ENCODE measurements at places on chromosomes 12 and 14.

DNA sequence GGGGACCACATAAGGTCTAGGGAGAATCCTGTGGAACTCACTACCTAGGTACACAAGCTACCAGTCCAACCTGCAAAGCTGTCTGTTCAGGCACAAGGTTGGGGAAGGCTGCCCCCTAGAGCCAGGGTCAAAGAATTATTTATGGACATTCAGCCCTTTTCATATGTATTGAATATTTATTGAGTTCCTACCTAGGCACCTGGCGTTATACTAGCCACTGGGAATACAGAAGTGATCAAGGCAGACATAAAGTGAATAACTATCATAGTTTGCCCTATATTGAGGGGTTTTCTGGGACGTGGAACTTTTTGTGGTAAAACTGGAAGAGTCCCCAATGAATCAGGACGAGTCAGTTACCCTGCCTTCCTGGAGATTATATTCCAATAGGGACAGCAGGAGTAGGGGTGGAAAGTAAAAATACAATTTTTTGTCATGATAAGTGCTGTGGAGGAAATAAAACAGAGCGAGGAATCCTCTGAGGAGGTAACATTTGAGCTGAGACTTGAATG lies 5.8 kb upstream of the SLC48A1 start:
- peak; percentile 39 for DNase-seq

DNA sequence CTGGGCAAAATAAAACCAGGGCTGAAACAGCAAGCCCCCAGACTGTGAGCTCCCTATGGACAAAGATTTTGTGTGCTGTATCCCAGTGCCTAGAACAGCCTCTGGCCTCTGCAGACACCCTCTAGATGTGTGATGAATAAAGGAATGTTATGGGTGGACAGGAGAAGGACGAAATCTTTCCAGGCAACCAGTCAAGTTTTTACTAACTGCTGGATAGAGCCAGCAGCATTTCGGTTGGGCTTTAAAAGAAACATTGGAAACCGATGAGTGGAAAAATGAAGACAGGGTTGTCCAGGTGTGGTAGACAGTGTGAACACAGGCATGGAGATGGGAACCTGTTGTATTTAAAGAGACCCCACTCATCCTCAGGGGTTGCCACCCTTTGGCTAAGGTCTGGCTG lies 4.0 kb downstream of the CHGA start:
- no peak for DNase-seq

- no peak for DNase-seq
Measured at GRCh38 chr12:120284381-120284780, 7.3 kb downstream of the RNU4-2 start.

DNA sequence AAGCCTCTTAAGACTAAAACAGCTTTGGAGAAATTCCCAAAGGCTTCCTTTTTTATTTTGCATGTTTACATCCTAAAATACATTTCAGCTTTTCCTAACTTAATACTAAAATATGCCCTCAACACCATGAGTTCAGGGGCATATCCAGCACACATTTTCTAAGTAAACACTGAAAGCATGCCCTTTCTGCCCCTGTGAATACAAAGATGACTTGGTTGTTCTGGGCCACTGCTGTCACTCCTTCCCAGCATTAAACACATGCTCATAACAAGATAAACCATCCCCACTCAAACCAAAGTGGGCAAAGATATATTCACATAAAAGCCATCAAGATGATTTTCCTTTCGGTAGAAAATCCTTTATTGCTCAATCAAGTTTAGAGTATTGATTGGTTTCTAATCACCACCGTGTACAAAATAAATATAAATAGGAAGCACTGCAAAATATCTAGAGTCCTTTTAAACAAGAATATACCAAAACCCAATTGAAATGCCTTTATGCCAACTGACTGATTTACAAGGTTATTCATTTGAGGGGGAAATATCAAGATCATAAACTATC lies 1.9 kb downstream of the CCNB1IP1 start:
- no peak for DNase-seq

GRCh38 chr12:31371256-31371620 lies 45.3 kb upstream of the SINHCAF start:
- no peak for DNase-seq

DNA sequence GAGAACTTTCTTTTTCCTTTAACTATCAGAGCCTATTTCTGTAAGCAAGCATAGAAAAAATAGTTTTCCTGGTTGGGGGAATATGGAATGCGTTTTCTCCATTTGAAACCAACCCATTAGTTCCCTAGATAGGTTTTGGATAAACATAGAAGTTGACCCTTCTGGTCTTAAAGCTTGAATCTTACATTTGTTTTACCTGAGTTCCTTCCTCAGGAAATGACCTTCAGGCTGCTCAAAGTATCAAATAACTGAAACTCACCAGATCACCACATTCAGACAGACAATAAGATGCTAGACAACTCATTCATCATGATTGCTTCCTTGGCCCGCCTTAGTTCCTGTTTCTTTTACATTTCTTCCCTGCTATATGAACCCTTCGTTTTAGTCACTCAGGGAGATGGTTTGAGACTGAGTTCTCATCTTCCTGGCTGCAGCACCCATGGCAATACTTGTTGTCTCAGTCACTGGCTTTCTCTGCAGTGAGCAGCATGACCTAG lies 52.2 kb downstream of the LRP6 start:
- no peak for DNase-seq
